ENCODE measurements at places on chromosomes 7 and 10.
A peak's percentile ranks its signal among the peaks of the same experiment; 100 is the strongest.

DNA sequence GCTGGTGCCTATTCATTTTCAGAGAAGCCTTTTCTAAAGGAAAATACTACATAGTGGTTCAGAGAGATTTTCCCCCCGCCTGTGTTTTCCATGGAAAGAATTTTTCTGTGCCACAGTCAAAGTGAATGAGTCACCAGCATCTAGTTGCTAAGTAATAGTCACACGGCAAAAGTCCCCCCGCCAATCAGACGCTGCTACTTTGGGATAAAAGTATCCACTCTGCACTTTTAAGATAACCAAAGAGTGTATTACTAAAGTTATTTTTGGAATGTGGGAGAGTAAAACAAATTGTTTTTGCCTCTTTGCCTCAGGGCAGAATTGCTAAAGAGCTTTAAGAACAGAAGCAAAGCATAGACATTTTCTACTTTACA, 23.5 kb downstream of the ABLIM1 start:
- H3K27me3 ChIP-seq: no peaks in the 10 kb centered on the region
- no peak for DNase-seq
- no peak overlapping the region for H3K27ac ChIP-seq

GRCh38 chr7:147638566-147638965, 952.0 kb upstream of the C7orf33 start:
- no peak for DNase-seq
- no peak overlapping the region for H3K27ac ChIP-seq
- no peaks in the 10 kb centered on the region for H3K4me1 ChIP-seq
- no peaks in the 10 kb centered on the region for H3K36me3 ChIP-seq
- no peak overlapping the region for H3K4me3 ChIP-seq
- no peaks in the 10 kb centered on the region for H3K27me3 ChIP-seq

- no peak overlapping the region for H3K4me3 ChIP-seq
- no peaks in the 10 kb centered on the region for H3K36me3 ChIP-seq
- no peaks in the 10 kb centered on the region for H3K27me3 ChIP-seq
These were observed 156.7 kb upstream of the TCF7L2 start for GRCh38 chr10:112793202-112793921.

- H3K27ac ChIP-seq: peak overlapping the region; percentile 41
- no peak overlapping the region for H3K4me3 ChIP-seq
These were observed 7.3 kb downstream of the FGFBP3 start for GRCh38 chr10:91901784-91902677.

DNA sequence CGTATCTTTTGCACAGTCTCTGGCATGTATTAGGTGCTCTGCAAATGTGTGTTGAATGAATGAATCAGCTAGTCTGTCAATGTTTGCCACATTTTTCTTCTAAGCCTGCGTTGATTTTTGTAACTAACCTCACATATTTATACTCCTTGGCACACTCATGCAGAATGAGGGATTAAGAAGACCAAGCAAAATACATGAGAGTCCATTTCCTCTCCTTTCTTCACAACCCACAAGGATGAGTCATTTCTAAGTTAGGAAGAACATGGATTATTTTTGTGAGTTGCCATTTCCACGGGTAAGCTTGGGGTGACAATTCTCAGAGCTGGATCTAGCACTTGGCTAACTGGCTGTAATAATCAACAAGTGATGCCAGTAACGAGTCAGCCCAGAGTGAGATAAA, 158.8 kb downstream of the TWIST1 start:
- no peaks in the 10 kb centered on the region for H3K36me3 ChIP-seq
- no peak overlapping the region for H3K27ac ChIP-seq
- no peaks in the 10 kb centered on the region for H3K4me1 ChIP-seq
- no peak overlapping the region for H3K4me3 ChIP-seq
- no peak for DNase-seq
- H3K27me3 ChIP-seq: no peaks in the 10 kb centered on the region
